A549 treated with CpdA at 1 μM for 4 hours (cell line): ENCODE measurements at places on chromosomes 3 and 15. TPM values are rescaled to one million over a fixed set of nuclear protein-coding genes. Genes with fewer than 3 reads are reported as not detected.

DAZL gene
- not detected in 5 replicates for total RNA-seq

FRMD4B gene
- 0.85 to 2.8 TPM (median 1.4 TPM) in 5 replicates for total RNA-seq

GOLIM4 gene
- total RNA-seq = 16.1 to 24.5 TPM (median 19.2 TPM) in 5 replicates

CCDC9B gene
- total RNA-seq = 14.7 to 20.5 TPM (median 17.0 TPM) in 5 replicates

CILP gene
- 0.03 to 0.06 TPM (median 0.04 TPM) in 4 of 5 replicates, not detected in the other for total RNA-seq

ISG20 gene
- 41.7 to 47.3 TPM (median 46.1 TPM) in 5 replicates for total RNA-seq

KLHL40 gene
- not detected in 5 replicates for total RNA-seq

SELENOS gene
- 143 to 153 TPM (median 144 TPM) in 5 replicates for total RNA-seq

CLPX gene
- total RNA-seq = 35.8 to 67.3 TPM (median 45.5 TPM) in 5 replicates

ETV5 gene
- 27.3 to 36.3 TPM (median 30.7 TPM) in 5 replicates for total RNA-seq

LSAMP gene
- total RNA-seq = 0.06 to 0.30 TPM (median 0.08 TPM) in 5 replicates

CLEC3B gene
- 0.49 TPM in 1 of 5 replicates, not detected in the others for total RNA-seq

TKT gene
- 1,713 to 2,219 TPM (median 2,104 TPM) in 5 replicates for total RNA-seq

EFL1 gene
- 25.7 to 31.5 TPM (median 27.3 TPM) in 5 replicates for total RNA-seq

ANKRD34C gene
- total RNA-seq = not detected in 5 replicates

ARPP19 gene
- total RNA-seq = 90.7 to 115 TPM (median 103 TPM) in 5 replicates

TGM5 gene
- not detected in 5 replicates for total RNA-seq

CPEB1 gene
- total RNA-seq = 2.8 to 4.0 TPM (median 3.8 TPM) in 5 replicates

CELF6 gene
- 0.07 to 0.19 TPM (median 0.12 TPM) in 4 of 5 replicates, not detected in the other for total RNA-seq

LINGO1 gene
- 7.0 to 12.4 TPM (median 9.2 TPM) in 5 replicates for total RNA-seq

CCDC39 gene
- not detected in 5 replicates for total RNA-seq

RBM15B gene
- 17.6 to 21.2 TPM (median 20.3 TPM) in 5 replicates for total RNA-seq

NEK10 gene
- 0.84 to 1.5 TPM (median 1.2 TPM) in 5 replicates for total RNA-seq

PARP14 gene
- total RNA-seq = 9.2 to 13.2 TPM (median 10.1 TPM) in 5 replicates

VEPH1 gene
- 0.07 to 0.10 TPM in 2 of 5 replicates, not detected in the others for total RNA-seq

STRIT1 gene
- total RNA-seq = not detected in 5 replicates

PAQR5 gene
- 98.3 to 125 TPM (median 117 TPM) in 5 replicates for total RNA-seq

IL16 gene
- total RNA-seq = 0.07 TPM in 1 of 5 replicates, not detected in the others

ANKRD63 gene
- total RNA-seq = 0.19 to 0.42 TPM (median 0.32 TPM) in 4 of 5 replicates, not detected in the other

MYH15 gene
- 0.16 to 0.27 TPM (median 0.24 TPM) in 5 replicates for total RNA-seq

FAM81A gene
- total RNA-seq = 11.0 to 14.6 TPM (median 13.6 TPM) in 5 replicates

ARPIN gene
- 9.2 to 12.5 TPM (median 12.0 TPM) in 5 replicates for total RNA-seq

KCNH8 gene
- total RNA-seq = not detected in 5 replicates

LIPC gene
- 0.11 to 0.21 TPM in 2 of 5 replicates, not detected in the others for total RNA-seq

NGLY1 gene
- total RNA-seq = 18.9 to 20.4 TPM (median 19.1 TPM) in 5 replicates

RGMA gene
- total RNA-seq = 0.16 to 0.31 TPM (median 0.18 TPM) in 5 replicates

FRMD5 gene
- total RNA-seq = 3.4 to 4.8 TPM (median 3.7 TPM) in 5 replicates

CCDC33 gene
- 5.8 to 7.8 TPM (median 6.1 TPM) in 5 replicates for total RNA-seq

CGNL1 gene
- 1.5 to 2.0 TPM (median 1.9 TPM) in 5 replicates for total RNA-seq

RAB27A gene
- total RNA-seq = 8.7 to 12.2 TPM (median 10.9 TPM) in 5 replicates

LIPH gene
- total RNA-seq = 7.5 to 8.5 TPM (median 8.1 TPM) in 5 replicates

TAGLN3 gene
- not detected in 5 replicates for total RNA-seq
